GM13976 (cell line): ENCODE measurements at places on chromosomes 2 and 18.

DNA sequence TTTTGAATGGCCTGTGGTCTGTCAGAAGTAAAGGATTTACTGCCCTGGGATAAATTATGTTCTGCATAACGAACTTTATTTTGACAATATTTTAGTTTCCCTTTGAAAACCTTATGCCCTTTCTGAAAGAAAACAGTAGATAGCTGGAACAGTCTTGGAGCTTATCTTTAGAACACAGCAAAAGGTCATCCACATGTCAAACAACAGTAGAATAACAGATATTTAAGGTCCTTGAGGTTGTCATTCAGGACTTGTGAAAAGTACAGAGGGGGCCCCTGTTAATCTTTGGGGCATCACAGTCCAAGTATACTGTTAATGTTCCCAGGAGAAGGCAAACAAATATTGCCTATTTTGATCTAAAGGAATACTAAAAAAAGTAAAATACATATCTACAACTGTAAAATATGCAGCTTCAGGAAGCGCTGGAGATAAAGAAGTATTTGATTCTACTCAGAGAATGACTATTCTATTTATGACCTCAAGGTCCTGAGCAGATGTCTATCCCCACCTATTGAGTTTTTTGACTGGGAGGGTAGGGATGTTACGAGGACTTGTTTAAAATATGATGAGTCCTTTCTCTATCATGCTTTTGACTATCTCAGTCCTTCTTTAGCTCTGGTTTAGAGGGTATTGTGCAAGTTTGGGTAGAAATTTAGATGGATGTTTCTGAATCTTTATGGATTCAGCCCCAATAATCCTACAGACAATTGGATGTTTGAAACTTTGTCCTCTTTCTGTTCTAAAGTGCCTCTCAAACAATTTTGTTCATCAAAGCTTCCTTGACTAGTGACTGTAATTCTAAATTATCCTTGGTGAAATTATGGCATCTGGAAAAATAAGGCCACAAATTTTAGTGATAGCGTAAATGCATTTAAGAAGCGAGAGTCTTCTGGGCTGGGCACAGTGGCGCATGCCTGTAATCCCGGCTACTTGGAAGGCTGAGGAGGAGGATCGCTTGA is 25.1 kb upstream of the TMEM214 start:
- DNase-seq = no peak

- peak; percentile 10 for DNase-seq
Measured at GRCh38 chr2:21910832-21911507, 787.2 kb downstream of the TDRD15 start.

GRCh38 chr18:77601567-77601966 is 351.9 kb downstream of the GALR1 start:
- DNase-seq = no peak

DNA sequence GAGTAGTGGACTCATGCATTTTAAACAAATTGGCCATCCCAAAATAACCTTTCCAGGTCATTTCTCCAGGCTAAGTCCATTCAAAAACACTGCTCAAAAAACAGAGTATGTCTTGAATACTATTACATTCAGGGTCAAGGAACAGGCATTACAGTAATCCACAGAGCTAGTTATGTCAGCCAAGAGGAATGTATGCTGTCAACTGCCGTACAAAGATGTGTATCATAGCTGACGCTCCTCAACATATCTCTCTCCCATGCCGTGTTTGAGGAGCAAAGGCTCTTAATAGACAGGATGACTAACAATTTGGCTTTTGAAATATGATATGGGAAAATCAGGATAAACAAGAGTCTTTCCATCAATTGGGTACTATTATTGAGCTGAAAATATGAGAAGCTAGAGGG is 68.8 kb upstream of the KCTD1 start:
- DNase-seq = no peak

- DNase-seq = no peak
Measured at GRCh38 chr2:150286730-150287362, 200.6 kb downstream of the RND3 start.

DNA sequence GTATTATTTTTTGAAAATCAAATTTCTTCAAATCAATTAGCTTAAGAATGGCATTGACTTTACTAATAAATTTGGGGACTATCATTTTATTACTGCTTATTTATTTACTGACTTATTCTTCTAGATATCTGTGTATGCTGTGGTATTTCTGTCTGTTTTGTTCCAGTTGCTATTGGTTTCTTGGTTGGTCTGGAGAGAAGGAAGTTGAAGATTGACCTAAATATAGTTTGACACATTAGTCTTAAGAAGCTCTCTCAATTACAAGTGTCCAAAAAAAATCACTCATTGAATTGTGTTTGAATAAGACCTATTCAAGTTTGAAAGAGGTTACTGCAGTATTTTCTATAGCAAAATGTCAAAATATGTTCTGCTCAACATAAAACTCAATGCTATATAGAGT is 153.3 kb upstream of the KYNU start:
- no peak for DNase-seq

GRCh38 chr2:234169674-234170073 is 119.2 kb downstream of the SPP2 start:
- no peak for DNase-seq

GRCh38 chr2:211144078-211144477 is 587.7 kb downstream of the CPS1 start:
- no peak for DNase-seq

GRCh38 chr18:3709205-3709604 is 259.2 kb downstream of the TGIF1 start:
- no peak for DNase-seq

- DNase-seq = no peak
Measured at GRCh38 chr2:195639238-195639858, 17.7 kb upstream of the SLC39A10 start.

GRCh38 chr2:37638973-37639372 is 32.5 kb downstream of the CDC42EP3 start:
- no peak for DNase-seq

DNA sequence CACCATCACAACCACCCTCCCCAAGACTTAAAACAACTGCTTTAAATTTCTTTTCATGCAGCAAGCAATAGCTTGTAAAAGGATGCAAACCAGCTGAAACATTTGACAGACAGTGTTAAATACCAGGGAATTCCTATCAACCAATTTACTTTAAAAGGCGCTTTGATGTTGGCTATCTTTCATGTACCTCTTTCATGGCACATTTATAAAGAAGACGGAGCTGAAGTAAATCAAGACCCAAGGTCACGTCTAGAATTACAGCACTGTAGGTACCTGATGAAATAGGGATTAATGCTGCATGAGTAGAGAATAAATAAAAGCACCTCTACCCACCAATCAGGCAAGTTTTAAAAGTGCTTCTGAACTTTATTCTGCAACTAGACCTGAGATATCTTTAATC is 78.9 kb downstream of the SRBD1 start:
- no peak for DNase-seq

GRCh38 chr2:166944909-166945308 is 56.6 kb downstream of the XIRP2 start:
- no peak for DNase-seq

DNA sequence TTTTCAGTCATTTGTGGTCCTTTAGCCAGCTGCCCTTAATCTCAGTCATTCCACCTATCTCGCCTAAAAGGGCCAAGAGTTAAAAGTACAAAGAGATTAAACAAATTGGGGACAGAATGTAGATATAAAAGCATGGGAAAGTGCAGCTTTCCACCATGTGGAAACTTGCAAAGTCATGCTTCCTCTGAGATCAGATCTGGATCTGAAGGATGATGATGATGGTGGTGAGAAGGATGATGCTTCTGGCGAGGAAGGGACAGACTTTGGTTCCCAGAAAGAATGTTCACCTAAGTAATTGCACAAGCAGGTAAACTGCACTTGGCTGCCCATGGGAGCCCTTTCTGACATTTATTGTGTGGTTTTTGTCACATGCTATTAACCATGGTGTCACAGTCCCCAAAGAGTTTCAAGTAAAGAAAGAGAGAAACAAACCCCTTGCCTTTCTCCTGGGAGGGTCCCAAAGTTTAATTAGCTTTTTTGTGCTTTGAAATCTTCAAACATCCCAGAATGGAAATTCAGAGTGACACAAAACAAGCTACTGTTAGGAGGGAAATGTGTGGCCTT is 34.7 kb downstream of the KLF7 start:
- no peak for DNase-seq

- no peak for DNase-seq
Measured at GRCh38 chr2:68744366-68744912, 9.8 kb downstream of the ARHGAP25 start.

GRCh38 chr2:223315813-223316212 is 263.8 kb downstream of the KCNE4 start:
- DNase-seq = no peak

DNA sequence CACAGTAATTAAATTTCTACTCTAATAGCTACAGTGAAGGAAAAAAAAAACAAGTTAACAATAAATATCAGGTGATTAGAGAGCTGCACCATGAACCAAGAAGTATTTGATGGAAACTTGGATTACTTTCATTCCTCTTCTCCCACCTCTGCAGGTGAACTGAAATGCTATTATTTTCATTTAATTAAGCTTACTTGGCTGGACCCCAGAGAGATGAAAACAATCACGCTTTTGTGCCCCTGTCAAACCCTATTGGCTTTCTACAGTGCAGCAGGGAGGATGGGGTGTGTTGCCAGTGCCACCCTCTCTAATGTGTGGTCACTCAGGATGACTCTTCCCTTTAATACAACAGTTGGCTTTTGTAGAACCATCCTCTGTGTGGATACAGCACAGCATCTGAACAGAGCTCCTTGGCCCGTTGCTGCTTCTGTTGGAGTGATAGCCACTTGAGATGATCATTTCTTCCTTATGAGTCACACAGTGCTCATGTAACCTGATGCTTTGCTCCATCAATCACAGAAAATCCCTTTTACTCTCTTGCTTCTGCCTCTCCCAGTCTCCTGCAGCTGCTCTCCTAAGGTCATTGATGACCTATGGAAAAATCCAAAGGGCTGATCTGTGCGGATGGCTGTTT is 5.5 kb upstream of the ARL4C start:
- no peak for DNase-seq

GRCh38 chr2:197286805-197287595 is 23.6 kb downstream of the ANKRD44 start:
- DNase-seq = peak; percentile 65
